ENCODE measurements at places on chromosomes 5 and 9.

DNA sequence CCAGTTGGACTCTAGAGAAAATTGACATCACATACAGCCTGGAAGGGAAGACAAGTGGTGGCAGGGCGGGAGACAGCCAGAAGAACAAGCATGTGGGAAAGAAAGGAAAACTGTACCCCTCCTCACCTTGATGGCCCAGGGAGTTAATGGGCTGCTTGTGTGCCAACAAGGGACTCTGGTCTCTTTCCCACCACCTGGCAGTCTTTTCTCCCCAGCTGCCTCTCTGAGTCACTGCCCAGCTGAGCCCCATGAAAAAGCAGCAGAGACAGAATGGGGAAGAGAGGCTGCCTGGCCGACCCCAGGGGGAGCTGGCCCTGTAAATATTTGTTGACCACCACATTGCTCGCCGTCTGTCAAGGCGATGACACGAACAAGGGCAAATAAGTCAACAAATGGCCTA, 359.4 kb downstream of the ENC1 start:
- no peak for DNase-seq

GRCh38 chr5:12320331-12320730, 416.1 kb upstream of the CTNND2 start:
- no peak for DNase-seq

- DNase-seq, result no peak
Measured at GRCh38 chr5:88396751-88397281, 128.2 kb upstream of the TMEM161B start.

DNA sequence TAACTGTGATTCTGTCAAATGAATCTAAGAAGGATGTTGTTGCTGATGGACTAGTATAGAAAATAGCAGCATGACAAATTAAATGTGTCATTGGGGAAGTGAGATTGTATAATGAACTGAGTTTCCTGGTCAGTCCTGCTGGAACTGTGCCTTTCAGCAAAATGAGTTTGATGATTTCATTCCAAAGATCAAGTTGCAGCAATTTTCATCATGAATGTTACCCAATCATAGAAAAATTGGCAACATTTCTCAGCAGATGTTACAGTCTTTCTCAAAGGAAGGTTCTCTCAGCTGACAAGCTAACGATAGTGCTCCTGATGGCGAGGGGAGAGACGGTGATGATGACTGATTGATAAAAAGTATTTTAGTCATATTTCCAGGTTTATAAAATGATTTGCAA, 10.7 kb downstream of the PCDHAC2 start:
- DNase-seq, result no peak

- no peak for DNase-seq
Measured at GRCh38 chr5:37197340-37198050, 51.7 kb downstream of the CPLANE1 start.

GRCh38 chr9:133113949-133114885, 6.8 kb downstream of the RALGDS start:
- DNase-seq, result no peak

DNA sequence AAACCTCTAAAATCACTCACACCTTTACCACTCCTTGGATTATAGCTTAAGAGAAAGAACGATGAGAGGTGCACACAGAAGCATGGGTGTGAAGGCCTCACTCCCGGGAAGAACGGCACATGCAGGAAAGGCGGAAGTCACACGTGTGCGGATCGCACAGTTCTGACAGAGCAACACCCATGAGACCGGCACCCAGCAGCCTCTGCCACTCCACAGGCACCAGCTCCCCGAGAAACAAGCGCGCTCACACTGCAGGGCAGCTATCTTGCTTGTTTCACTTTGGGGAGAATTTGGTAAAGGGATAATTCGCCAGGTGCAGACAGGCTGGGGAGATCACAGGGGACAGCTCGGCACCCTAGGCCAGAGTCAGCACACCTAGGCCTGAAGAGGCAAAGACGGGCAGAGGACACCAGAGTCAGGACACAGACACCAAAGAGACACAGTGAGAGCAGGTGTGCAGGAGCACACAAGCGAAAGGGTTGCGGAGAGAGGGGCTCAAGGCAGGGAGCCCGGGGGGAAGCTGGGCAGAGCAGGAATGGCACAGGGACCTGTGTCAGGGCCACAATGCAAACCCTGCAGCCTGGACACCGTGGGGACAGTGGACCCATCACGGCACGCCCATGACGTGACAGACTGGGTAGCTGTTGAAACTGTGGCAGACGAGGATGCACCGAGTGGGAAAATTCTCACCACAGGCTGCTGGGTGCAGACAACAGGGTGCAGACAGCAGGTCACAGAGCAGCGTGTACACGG, 81.7 kb downstream of the CAMSAP1 start:
- DNase-seq, result no peak

DNA sequence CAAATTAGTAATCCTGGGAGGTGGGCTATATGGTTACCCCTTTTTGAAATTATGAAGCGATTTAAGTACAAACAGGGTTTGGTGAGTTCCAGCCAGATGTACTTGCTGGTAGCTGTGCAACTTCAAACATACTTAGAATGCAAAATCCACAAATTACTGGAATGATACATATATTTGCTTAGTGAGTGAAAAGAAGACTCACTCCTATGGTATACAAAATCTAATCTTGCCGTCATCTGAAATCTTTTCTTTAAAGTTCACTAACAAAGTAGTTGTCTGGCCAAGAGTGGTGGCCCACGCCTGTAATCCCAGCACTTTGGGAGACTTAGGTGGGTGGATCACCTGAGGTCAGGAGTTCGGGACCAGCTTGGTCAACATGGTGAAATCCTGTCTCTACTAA, 64.9 kb upstream of the TJP2 start:
- no peak for DNase-seq

DNA sequence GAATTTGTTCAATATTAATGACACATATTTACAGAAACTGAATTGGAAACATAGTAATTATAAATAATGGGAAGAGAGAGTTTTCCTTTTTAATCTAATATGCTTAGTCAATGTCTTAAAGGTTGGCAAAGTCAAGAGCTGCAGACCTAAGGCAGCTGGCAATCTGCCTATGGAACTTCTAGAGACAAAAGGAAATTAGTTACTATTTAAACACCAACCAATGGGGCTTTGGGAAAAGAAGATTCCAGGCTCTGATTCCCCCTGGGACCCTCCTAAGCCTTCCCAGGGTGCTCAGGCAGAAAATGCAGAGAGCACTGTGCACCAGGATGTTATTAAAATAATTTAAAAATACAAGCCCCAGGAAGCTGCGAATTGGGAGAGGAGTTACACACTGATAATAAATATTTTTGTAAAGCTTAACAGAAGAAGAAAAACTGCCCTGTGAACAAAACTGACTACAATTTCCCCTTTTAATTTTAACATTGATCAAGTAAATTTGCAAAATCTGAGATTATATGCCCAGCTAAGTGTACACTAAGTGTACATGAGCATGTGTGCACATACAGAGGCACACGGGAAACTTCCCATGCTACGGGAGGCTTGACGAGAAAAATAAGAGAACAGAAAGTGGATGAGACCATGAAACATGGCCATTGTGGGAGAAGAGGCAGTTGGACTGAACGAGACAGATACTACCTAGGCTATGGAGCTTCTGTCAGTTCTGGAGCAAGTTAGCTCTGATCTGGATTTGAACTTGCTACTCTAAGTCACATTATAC, 77.4 kb upstream of the ADAMTS16 start:
- no peak for DNase-seq

DNA sequence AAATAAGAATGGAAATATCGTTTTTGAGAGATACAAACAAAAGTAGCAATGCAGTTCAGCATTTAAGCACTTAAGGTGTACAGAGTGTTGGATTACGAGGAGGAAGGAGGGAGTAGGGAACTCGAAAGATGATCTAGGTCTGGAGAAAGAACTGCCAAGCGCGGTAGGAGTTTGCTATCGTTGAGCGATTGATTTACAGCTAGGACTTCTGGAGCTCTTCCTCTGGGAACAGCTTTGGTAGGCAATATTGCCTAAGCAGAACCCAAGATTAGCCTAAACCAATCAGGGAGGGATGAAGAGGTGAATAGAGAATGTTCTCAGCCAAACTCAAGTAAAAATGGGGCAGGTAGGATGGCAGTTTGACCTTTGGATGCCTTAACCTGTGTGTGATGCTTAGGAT, 965 bp downstream of the CLTA start:
- no peak for DNase-seq

DNA sequence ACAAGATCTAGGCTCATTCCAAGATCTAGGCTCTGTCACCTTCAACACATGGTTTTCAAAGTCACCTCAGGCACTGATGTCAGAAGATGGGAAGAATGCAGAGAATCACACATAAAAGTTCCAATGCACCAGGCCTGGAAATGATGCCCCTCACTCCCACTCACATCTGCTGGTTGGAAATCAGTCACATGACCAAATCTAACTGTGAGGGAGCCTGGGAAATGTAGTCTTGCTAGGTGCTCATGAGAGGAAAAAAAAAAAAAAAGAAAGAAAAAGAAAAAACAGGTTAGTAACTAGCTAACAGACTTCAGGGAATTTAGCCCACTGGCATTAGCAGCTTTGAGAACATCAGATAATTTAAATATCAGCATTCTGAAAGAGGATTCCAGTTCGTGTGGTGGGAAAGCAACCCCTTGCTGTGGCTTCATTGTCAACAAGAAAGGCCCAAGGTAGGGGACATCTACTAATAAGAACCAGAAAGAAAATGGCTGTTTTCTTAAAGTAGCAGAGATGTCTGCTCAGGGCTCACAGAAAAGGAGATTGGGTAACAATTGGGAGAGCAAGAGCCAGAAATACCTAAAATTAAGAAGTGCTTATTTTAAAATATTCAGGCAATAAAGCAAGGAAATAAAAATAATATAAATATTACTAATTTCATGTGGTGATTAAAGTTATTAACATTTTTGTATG, 614.3 kb downstream of the ACTL7B start:
- no peak for DNase-seq

GRCh38 chr5:127296321-127296720, 5.7 kb downstream of the MEGF10 start:
- no peak for DNase-seq

GRCh38 chr9:131503626-131504465, 1.1 kb downstream of the POMT1 start:
- DNase-seq, result peak; percentile 63

DNA sequence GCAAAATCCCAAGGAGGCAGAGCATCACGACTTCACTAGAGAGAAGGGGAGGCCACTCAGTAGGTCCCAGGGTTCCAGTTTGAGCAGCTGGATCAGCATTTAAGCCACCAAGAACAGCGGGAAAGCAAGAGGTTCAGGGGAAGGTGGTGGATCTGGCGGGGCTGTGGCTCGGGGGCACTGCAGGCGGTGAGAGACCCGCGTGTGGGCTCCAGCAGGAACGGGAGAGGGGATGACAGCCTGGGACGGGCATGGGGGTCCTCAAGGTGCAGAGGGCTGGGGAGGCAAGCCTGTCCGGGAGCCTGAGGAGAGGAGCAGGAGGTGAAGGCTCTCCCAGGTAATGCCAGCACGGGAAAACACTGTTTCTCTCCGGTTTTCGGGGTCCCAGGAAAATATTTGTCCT, 123.6 kb downstream of the IRX2 start:
- no peak for DNase-seq

- no peak for DNase-seq
Measured at GRCh38 chr9:90641884-90642487, 638 bp downstream of the DIRAS2 start.

DNA sequence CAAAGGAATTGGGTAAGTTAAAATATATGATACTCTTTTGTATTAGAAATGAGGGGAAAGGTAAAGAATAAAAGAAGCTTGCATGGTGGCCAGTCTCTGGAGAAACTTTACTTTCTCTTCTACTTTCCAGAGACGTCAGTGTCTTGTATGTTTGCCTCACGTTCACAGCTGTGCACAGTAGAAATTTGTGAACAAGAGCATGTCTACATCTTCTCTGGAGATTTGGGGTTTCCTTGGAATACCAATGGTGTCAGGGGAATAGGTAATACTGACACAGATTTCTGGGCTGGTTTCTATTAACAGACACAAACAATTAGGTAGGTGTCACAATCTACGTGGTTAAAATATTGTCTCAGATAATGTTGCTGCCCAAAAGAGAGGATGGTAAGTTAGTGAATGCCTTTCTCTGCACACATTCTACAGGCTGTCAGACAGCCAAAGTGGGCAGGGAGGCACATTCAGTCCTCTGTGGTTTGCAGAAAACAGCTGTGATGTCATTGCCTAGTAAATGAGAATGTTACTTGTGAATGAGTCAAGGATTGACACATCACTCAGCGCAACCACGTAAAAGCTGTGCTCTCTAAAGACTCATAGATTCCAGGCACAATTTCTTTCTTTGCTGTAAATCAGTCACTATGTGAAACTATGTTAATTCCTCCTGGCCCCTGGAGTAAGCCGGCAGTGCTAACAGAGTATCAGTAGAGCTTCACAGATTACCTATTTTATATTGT, 397.1 kb downstream of the MAN2A1 start:
- DNase-seq, result no peak

- DNase-seq, result no peak
Measured at GRCh38 chr5:154364771-154365170, 81.0 kb upstream of the SAP30L start.

DNA sequence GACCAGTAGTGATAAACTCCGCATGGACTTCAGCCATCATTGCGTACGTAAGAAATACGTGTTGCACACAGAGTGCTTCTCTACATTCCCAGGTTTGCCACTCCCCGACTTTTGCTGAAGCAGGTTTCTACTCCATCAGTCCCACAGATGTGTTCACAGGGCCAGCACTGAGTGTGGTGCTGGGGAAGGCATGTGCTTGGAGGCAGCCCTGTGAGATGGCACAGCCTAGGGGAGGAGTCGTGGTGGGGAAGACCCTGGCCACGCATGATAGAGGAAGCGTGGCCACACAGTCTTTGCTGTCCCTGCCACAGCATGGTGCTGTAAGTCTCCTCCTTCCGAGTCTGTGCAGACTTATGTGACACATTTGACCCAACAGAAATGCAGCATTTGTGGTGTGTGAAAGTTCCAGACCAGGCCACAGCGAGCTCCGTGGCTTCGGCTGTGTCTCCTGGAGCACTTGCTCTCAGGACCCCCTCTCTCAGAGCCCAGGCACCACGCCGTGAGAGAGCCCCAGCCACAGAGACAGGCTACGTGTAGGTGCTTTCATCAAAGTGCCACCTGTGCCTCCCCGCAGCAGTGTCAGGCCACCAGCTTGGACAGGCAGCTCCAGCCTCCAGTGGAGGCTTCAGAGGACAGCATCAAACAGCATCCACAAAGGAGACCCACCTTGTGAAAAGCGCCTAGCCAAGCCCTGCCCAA, 197.8 kb downstream of the AUH start:
- no peak for DNase-seq

GRCh38 chr5:139397921-139398320, 3.0 kb upstream of the PROB1 start:
- no peak for DNase-seq

Measured in activated CD4-positive, alpha-beta T cell treated with anti-CD3 and anti-CD28 coated beads, Interleukin-2, amount 50 U/mL, for 1 hour (primary cell).